ENCODE measurements at places on chromosomes 2 and 18.

DNA sequence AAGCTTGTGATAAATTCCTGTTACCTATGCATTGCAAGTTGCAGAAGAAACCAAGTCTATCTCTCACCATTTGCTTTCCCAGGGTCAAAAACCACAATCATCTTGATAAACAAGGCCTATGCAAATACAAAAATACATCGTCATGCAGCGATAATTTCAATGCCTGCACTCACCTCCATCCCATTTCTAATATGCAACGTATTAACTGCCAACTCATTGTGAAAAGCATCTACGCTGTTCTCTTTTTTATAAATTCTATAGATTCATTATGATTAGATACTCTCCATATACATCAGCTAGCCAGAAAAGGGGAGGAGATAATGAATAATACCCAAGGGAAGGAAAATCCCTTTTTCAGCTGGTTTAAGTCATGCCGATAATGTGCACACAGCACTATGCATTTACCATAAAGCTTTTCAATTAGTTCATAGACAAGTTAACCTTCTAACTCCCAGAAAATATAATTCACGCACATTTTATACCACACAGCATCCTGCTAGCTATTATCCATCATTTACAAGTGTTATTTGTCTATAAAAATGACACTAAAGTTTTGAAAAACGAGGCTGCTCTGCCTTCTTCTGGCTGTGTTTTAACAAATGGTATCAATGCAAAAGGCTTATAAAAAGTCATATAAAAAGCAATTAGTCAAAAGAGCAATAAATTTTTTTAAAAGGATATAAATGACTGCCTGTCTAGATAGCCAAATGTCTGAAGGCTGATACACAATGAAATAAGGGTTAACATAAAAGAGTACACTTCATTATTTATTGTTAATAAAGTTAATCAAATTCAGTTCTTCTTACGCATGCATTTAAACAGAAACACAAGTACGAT is 77.6 kb downstream of the AFF3 start:
- no peak for DNase-seq

- DNase-seq: no peak
Observed at GRCh38 chr18:65762556-65762955, 11.7 kb downstream of the CDH7 start.

DNA sequence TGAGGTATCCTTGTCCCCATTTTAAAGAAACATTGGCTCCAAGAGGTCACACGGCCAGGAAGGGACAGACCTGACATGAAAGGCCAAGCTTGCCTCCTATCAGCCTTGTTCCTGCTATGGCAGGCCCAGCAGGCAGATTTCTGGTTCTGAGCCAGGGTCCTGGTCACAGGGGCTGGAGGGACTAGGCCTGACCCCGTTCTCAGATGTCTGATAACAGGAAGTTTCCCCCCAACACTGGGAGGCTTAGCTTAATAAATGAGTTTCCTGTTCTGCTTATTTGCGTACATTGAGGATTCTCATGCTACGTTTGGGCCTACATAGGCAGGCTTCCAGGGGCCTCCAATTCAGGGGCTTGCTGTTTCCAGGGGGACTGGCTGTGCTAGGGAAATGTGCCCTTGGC is 107.8 kb upstream of the LTBP1 start:
- no peak for DNase-seq

- no peak for DNase-seq
Observed at GRCh38 chr2:240353086-240353798, 82.2 kb upstream of the GPC1 start.

- no peak for DNase-seq
Observed at GRCh38 chr2:2872309-2872617, 505.4 kb downstream of the EIPR1 start.

DNA sequence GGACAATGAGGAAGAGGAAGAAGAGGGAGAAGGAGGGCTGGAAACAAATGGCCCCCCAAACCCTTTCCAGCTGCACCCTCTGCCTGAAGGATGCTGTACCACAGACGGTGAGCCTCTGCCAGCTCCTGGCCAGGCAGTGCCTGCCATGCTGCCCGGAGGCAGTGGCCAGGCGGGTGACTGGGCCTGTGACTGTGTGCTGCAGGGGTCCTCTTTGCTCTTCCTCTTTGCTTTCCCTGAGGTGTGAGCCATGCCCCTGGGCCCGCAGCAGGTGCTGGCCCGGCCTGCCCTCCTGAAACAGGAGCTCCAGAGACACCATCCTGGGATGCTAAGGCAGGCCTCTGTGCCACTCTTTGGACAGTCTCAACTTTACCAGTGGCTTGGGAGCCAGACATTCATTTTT is 28.6 kb downstream of the GREB1 start:
- DNase-seq: no peak

DNA sequence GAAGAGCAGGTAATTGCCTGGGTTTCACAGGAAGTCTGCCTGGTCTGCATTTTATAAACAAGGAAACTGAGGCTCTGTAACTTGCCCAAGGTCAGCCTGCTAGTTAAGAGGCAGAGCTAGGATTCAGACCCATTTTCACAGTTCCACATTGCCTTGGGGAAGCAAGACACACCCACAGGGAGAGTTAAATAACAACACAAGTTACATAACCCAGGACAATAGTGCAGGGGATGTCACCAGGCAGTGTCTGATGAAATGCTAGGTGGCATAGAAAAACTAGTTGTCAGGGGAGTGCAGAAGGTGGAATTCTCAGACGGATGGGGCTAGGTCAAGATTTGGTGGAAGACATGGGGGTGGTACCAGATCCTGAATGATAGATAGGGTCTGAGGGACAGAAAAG is 69.7 kb downstream of the PRKCE start:
- no peak for DNase-seq

DNA sequence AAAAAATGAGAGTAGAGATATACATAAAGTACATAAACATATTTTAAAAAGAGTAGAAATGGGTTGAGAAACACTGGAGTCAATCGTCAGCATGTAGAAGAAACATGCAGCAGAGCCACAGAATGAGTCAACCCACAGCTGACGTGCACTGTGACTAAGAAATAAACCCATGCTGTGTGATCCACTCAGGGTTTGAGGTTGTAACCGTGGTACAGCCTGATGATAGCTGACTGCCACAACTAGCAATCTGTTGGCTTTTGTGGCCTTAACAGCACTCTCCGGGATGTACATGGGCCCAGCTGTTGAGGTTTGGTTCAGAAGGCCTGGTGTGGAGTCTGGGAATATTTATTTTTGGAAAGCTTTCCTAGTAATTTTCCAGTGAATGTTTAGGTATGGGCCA is 554.4 kb upstream of the MEX3C start:
- no peak for DNase-seq

GRCh38 chr2:233674995-233675394 is 3.3 kb downstream of the UGT1A9 start:
- DNase-seq: no peak

DNA sequence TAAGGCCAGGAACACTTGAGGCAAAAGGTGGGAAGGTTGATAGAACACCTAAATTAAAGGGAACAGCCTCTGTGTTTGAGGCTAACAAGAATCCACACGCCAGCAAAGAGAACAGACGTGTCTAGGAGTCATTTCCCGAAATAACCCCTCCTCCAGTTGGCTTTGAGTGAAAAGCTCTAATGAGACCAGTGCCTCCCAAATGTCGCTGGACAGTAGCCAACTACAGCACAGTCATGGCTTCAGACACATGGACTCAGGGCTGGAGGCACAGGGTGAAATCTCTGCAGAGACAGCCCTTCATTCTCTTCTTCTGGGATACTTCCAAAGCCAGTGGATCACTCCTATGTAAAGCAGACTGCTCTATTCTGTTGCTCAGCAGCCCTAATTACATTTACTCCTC is 49.6 kb downstream of the SOWAHC start:
- DNase-seq: no peak

GRCh38 chr2:239598011-239598731 is 197.4 kb upstream of the HDAC4 start:
- DNase-seq: no peak

All from CD4-positive, alpha-beta memory T cell (primary cell).